ENCODE measurements at places on chromosomes 7 and 10.

- no peak for DNase-seq
These were observed 192.8 kb downstream of the SH2D4B start for GRCh38 chr10:80730522-80730921.

DNA sequence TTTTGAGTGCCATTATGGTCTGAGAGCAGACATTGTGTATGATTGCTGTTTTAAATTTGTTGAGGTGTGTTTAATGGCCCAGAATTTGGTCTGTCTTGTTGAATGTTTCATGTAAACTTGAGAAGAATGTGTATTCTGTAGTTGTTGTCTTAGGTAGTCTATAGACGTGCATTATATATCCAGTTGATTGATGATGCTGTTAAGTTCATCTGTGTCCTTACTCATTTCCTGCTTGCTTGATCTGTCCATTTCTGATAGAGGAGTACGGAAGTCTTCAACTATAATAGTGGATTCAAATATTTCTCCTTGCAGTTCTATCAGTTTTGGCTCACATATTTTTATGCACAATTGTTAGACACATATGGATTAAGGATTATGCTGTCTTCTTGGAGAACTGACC lies 16.0 kb downstream of the PTPN12 start:
- no peak for DNase-seq

DNA sequence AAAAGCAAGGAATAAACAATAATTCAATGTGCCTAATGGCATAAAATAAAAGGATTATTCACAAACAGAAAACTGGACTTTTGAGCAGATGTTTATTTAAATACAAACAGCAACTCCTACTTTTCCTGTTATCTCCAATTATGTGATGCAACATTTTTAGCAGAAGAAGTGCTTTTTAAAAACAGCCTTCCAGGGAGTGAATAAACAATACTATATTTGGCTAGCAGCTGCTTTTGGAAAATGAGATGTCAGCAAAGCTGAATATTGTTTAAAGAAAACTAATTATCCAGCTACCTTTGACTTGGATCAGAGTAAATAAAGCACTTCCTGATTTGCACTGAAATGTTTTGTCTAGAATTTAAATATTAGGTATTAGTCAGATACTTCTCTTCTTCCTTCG lies 23.2 kb downstream of the CDK1 start:
- no peak for DNase-seq

DNA sequence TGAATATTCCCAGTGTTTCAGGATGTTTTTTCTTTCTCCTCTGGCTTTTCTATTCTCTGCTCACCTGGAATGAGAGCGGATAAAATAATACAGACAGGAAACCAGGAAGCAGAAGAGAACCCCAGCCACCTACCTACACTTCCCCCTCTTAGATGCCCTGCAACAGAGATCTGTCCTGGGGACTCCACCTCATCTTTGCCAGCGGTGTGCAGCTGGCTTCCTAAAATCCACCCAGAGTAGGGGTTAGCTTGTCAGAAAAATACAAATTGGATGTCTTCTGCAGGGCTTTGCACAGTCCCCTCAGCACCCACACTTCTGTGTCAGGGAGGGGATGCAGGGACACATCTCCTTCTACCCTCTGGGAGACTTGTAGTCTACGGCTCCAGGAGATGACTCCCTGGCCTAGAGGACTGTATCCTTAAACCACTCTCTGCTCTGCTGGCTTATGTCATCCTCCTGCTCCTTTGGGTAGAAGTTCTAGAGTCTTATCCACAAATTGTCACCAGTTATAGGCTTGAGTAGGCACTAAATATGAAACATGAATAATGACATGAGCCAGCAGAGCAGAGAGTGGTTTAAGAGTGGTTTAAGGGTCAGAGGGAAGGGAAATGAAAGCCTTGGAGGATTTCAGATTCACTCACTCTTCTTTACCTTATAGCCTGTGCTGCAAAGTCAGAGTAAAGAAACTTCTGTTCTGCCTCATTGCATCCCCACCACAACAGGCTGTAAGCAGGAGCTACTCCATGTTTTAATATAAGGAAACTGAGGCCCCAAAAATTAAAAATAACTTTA lies 749.4 kb downstream of the AUTS2 start:
- DNase-seq: no peak

- no peak for DNase-seq
These were observed 90.2 kb upstream of the ABI1 start for GRCh38 chr10:26950934-26951333.

DNA sequence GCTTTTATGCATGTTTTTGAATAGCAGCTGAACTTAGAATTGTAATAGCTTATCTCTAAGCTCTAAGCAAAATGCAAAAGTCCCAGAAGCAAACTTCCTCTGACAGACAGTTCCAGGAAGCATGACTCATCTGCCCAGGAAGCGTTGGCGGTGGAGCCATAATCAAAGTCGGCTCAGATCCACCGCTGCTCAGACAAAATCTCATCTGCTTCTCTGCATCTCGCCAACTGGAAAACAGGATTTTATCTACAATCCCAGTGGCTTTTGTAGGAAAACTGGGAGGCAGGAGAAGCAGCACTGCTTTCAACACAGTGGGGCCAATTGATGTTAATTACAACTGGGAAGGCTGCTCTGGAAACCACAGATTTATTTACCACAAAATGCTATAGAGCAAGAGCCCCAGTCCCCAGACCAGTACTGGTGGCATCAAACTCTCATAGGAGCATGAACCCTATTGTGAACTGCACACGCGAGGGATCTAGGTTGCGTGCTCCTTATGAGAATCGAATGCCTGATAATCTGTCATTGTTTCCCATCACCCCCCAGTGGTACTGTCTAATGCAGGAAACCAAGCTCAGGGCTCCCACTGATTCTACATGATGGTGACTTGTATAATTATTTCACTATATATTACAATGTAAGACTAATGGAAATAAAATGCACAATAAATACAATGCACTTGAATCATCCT lies 99.9 kb downstream of the CUBN start:
- no peak for DNase-seq

- no peak for DNase-seq
These were observed 11.5 kb upstream of the OGA start for GRCh38 chr10:101829561-101830315.

GRCh38 chr10:108905171-108905570 lies 1018.1 kb downstream of the XPNPEP1 start:
- no peak for DNase-seq

GRCh38 chr10:47049056-47049851 lies 138.0 kb downstream of the PTPN20 start:
- no peak for DNase-seq

DNA sequence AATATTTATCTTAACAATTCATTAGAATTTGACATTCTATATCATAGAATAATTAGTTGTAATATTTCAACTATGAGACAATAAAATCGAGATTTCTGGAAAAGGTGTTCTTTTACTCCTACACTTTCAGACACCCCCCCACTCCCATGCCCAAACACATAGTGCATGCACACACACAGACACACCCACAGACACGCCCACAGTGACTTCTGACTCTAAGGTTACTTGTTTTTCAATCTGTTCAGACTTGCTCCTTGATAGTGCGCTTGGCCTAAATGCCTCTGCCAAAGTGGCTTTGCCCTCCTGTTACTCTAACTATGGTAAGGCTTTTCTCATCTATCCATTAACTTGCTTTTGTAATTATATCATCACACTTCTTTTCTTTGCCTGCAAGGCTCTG lies 144.0 kb upstream of the PPP1R3A start:
- DNase-seq: peak; percentile 26

DNA sequence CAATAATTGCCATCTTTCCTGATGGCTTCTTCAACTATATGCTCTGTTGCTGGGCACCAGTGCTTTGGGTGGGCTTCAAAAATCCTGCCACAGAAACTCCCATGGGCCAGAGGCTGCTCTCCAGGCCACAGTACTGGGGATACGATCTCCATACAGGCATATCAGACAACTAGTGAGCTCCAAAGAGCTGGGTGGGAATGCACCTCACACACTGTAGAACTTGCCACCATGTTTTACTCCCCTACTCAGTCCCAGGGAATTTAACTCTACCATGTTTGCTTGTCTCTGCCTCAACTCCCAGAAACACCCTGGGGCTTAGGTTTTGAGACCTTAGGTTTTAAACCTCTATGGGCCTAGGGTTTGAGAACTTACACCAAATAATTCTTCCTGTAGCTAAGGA lies 20.5 kb upstream of the TRUB1 start:
- no peak for DNase-seq

GRCh38 chr7:139505563-139505962 lies 17.9 kb upstream of the CLEC2L start:
- DNase-seq: no peak

- DNase-seq: peak; percentile 32
These were observed 804 bp downstream of the UNC5B start for GRCh38 chr10:71213127-71213621.

DNA sequence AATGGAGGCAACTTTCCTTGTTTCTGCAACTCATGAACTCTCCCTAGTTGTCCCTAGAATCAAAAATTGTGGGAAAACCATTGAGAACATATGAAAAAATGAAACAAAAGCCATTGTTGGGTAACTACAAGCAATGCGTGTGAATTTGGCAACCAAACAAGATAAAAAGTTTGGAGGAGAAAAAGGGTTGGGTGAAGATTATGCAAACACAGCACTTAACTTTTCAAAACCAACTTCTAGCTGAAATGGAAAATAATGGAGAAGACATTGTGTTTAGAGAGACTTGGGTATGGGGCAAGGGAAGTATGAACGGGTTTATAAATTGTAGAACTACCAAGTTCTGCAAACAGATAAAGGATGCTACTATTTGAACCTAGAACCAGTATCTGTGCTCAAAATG lies 89.0 kb upstream of the SVIL start:
- no peak for DNase-seq

- DNase-seq: no peak
These were observed 113.4 kb upstream of the SVIL start for GRCh38 chr10:29748109-29748650.

- DNase-seq: no peak
These were observed 84.4 kb downstream of the PARD3 start for GRCh38 chr10:34730726-34731125.

DNA sequence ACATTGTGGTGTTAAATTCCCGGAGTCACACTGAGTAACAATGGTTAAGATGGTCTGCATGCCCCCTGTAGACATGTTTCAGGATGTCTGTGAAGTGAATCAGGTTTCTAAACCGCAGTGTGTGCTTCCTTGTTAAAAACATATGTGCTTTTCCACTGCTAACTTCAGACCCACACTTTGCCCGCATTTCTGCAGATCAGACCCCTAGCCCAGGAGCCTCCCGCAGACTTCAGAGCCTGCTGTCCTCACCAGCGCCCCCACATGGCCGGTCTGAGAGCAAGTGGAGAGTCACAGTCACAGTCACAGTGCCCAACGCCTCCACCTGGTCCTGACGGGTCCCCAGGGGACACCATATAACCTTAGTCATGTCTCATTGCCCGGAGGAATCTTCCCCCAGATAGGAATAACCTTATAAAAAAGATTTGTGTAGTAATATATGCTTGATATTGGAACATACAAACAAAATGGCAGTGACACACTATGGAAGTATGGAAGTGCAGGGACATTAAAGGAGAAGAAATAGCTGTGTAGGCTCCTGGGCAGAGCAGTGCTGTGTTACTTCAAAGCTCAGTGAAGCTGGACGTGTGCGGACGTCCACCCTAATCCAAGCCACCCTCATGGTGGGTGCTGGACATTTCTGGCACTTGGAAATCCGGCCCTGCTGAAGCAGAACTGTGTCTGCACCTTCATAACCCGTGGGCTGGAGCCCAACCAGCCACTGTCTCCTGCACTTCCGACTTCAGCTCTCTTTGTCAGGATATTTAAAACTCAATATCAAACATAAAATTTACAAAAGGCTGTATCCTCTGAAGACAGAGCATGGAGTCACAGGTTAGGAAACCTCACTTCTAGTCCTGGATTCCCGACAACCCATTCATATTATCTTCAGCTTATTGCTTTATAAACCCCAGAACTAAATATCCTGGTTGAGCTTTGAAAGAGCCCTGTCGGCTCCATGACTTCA lies 29.0 kb downstream of the GSTO2 start:
- DNase-seq: no peak
